Type B pancreatic cell (in vitro differentiated cells): ENCODE measurements at places on chromosomes 16 and 17.

DNA sequence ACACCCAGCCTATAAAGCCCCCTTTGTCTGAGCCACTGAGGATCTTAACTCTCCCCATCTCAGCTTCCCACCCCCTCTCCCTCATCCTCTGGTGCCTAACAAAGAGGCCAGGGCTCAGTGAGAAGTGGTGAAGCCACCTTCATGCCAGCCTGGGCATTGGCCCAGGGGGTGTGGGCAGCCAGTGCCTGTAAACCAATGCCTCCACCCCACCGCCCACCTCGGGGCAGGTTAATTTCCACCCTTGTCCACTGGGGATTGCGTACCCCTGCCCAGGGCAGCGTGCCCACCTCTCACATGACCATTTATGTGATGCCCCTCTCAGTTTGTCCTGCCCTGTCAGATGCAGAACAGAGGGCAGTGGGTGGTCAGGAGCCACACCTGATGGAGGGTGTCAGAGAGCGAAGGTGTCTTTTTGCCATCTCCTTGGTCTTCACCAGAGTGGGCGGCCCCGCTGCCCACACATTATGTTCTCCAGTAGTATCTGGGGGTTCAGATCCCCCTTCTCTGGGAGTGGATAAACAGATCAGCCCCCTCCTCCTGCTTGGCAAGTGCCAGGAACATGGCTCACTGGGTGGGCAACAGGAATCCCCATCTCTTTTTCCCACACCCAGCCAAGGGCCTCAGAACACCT is 10.1 kb upstream of the ARHGAP23 start:
- DNase-seq: no peak
- peak overlapping the region; percentile 89 for H3K4me3 ChIP-seq
- H3K36me3 ChIP-seq: no peaks in the 10 kb centered on the region
- peak overlapping the region; percentile 72 for H3K27ac ChIP-seq
- H3K4me1 ChIP-seq: peaks cover 3% of the 10 kb centered on the region
- peaks cover 37% of the 10 kb centered on the region for H3K27me3 ChIP-seq

GRCh38 chr17:77475016-77475976 is 334.5 kb downstream of the SEC14L1 start:
- H3K27ac ChIP-seq: peak overlapping the region; percentile 89
- no peaks in the 10 kb centered on the region for H3K27me3 ChIP-seq
- H3K4me3 ChIP-seq: peak overlapping the region; percentile 81
- DNase-seq: no peak
- peaks cover 83% of the 10 kb centered on the region for H3K4me1 ChIP-seq

DNA sequence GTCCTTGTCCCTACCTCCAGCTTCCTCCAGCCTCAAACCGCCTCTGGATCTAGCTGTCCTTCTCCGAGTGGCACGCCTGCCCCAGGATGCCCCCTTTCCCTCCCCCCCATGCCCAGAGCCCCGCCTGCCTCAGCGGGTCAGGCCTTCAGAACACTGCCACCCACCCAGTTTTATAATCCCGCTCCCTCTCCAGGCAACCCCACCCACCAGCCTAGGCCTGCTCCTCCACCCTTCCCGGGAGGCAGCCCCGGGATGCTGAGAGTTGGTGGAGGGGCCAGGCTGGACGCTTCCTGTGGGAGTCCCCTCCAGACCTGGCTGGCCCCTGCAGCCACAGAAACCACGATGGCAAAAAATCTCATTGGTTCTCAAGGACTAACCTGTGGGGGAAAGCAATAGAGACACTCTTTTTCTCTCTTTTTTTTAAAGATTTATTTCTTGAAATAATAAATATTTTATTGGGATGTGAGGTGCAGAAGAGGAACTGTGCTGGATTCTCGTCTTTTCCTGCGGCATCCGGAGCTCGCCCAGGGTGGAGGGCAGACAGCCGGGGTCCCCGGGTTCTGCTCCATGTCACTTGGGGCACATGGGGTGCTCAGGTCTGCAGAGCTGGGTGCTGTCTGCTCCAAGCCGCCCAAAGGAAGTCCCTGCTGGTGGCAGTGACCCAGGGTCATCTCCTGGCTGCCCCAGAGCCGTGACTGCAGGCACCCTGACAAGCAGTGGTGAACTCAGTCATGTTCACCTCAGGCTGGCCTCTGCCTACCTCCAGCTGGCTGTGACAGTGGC is 81.9 kb downstream of the MGAT5B start:
- H3K36me3 ChIP-seq: no peaks in the 10 kb centered on the region
- peaks cover 10% of the 10 kb centered on the region for H3K27me3 ChIP-seq
- H3K27ac ChIP-seq: no peak overlapping the region
- peaks cover 7% of the 10 kb centered on the region for H3K4me1 ChIP-seq
- DNase-seq: no peak

DNA sequence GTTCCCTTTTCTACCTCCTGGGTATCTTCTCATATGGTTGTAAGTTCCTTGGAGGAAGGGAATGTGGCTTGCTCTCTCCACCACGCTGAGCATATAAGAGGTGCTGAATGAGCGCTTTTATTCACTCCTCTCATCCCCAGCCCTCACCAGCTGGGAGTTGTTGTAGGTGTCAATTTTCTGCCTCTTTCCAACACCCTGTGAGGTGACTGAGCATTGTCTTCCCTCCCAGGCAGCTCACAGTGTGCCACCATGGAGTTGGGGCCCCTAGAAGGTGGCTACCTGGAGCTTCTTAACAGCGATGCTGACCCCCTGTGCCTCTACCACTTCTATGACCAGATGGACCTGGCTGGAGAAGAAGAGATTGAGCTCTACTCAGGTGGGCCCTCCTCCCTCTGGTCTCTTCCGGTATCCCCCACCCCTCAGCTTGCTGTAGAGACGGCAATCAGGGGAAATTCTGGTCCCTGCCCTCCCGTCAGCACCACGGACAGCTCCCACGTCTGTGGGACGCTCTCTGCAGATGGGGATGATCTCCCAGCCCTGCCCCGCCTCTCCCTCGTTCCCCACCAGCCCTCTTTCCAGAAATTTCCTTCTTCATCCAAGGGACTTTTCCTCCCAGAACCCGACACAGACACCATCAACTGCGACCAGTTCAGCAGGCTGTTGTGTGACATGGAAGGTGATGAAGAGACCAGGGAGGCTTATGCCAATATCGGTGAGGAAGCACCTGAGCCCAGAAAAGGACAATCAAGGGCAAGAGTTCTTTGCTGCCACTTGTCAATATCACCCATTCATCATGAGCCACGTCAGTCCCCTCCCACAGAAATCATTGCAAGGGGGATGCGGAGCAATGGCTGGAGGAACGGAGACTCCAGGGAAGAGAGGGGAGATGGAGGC is 18.3 kb downstream of the CIITA start:
- no peaks in the 10 kb centered on the region for H3K36me3 ChIP-seq
- DNase-seq: no peak
- H3K4me3 ChIP-seq: no peak overlapping the region
- H3K4me1 ChIP-seq: no peaks in the 10 kb centered on the region
- no peak overlapping the region for H3K27ac ChIP-seq

GRCh38 chr16:5862103-5862840 is 764.7 kb upstream of the EEF2KMT start:
- no peaks in the 10 kb centered on the region for H3K36me3 ChIP-seq
- H3K27ac ChIP-seq: no peak overlapping the region
- peaks cover 4% of the 10 kb centered on the region for H3K4me1 ChIP-seq
- DNase-seq: no peak

GRCh38 chr16:85449885-85450245 is 163.3 kb upstream of the GSE1 start:
- no peak overlapping the region for H3K27ac ChIP-seq
- H3K4me3 ChIP-seq: no peak overlapping the region
- no peak for DNase-seq
- H3K27me3 ChIP-seq: no peaks in the 10 kb centered on the region
- peaks cover 20% of the 10 kb centered on the region for H3K4me1 ChIP-seq
- no peaks in the 10 kb centered on the region for H3K36me3 ChIP-seq

DNA sequence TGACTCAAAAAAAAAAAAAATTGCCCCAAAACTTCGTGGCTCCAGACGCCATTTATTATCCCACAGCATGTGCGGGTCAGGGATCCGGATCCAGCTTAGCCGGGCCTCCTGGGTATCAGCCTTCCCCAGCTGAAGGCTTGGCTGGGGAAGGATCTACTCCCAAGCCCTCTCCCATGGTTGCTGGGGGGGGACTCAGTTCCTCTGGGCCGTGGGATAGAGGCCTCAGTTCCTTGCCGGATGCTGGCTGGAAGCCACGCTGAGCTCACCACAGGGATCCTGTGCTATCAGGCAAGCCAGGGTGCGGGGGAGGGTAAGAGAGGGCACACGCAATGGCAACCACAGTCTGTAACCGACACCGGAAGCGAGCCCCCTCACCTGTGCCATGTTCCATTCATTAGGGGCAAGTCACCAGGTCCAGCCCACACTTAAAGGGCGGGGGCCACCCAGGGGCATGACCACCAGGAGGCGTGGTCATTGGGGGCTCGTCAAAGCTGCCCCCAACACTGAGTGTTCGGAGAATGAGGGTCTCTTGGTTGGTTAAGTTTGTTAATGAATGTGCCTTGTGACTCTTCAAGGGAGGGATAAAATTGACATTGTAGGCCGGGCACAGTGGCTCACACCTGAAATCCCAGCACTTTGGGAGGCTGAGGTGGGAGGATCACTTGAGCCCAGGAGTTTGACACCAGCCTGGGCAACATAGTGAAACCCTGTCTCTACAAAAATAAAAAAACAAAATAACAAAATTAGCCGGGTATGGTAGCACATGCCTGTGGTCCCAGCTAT is 210.0 kb upstream of the GSE1 start:
- no peak overlapping the region for H3K27ac ChIP-seq
- H3K4me3 ChIP-seq: no peak overlapping the region
- H3K4me1 ChIP-seq: peaks cover 15% of the 10 kb centered on the region
- H3K27me3 ChIP-seq: no peaks in the 10 kb centered on the region
- H3K36me3 ChIP-seq: no peaks in the 10 kb centered on the region
